ENCODE measurements at places on chromosomes 2 and 18. TPM values are rescaled to one million over a fixed set of nuclear protein-coding genes. Genes with fewer than 3 reads are reported as not detected.

DNA sequence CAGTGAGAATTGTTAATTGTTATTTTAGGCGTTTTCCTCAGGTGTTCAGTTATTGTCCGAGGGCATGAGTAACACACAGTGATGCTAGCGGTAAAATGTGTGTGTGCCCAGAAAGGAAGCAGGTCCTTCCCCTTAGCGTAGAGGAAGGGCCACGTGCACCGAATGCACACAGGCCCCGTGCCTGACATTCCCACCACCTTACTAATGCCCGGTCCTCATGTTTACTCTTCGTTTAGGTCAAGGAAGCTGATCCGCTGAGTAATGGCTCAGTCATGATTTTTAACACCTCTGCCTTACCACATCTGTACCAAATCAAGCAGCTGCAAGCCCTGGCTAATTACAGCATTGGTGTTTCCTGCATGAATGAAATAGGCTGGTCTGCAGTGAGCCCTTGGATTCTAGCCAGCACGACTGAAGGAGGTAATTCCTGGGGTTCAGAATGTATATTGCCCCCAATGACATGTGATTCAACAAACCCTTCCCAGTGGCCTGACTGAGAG lies 76.7 kb downstream of the MERTK start:
- DNase-seq: no peak

DNA sequence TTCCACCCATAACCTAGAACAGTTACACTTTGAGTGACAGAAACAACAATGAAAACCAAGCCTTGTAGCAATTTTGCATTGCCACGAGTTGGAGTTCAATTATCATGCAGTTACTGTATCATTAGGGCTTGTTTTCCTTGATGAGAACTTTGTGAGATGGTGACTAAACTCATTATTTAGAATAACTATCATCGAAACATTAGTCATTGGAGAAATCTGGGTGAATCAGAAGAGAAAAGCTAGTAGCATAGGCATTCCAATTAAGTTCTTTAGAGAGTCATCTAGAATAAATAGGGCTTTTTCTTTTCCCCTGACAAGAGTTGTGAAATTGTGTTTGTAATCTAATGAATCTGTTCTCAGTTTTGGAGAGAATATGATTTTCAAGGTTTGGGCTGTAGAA lies 122.8 kb upstream of the DOCK10 start:
- DNase-seq: no peak

FARP2 gene
- total RNA-seq: 25.0 TPM

GRCh38 chr2:146386096-146386495 lies 1458.7 kb upstream of the ACVR2A start:
- no peak for DNase-seq

- no peak for DNase-seq
Observed at GRCh38 chr2:161915121-161915520, 158.9 kb downstream of the DPP4 start.

ST6GAL2 gene
- 1.0 TPM for total RNA-seq

DNA sequence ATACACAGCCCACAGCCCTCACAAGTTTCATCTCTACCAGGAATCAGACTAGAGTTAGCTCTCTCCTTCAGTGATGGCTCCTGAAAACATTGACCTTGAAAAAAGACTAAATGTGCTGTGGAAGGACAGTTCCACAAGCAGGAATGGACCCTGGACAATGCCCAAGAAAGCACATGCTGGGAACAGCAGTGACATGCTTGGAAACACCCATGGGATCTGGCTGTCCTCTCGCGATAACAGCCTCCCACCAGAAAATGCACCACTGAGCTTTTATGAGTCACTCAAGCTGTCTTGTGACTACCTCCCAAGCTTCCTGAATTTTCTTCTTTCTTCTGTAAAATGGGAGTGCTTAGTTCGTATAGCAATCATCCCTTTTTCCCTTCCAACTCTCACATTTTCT lies 269.2 kb downstream of the LRATD1 start:
- DNase-seq: no peak

ABCG8 gene
- total RNA-seq: not detected

- no peak for DNase-seq
Observed at GRCh38 chr18:63980896-63981460, 11.1 kb downstream of the SERPINB8 start.

GRCh38 chr18:61471942-61472341 lies 138.7 kb downstream of the CDH20 start:
- DNase-seq: no peak

DNA sequence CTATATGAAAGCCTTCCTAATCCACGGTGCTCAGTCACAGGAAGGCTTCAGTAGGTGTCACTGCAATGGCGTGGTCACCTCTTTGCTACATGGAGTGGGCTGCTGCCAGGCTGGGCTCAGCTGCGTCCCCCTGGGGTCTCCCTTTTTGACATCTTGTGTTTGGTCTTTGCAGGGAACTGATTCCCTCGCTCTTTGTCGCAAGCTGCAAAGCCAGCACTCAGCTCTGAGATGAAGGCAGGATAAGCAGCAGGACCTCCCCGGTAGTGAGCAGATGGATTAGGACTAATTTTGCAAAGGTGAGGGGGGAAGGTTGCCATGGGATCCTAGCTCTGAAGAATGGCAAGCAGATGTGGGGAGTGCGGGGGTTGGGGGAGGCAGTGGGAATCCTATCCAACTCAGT lies 173.9 kb upstream of the ARL4C start:
- DNase-seq: no peak

DNA sequence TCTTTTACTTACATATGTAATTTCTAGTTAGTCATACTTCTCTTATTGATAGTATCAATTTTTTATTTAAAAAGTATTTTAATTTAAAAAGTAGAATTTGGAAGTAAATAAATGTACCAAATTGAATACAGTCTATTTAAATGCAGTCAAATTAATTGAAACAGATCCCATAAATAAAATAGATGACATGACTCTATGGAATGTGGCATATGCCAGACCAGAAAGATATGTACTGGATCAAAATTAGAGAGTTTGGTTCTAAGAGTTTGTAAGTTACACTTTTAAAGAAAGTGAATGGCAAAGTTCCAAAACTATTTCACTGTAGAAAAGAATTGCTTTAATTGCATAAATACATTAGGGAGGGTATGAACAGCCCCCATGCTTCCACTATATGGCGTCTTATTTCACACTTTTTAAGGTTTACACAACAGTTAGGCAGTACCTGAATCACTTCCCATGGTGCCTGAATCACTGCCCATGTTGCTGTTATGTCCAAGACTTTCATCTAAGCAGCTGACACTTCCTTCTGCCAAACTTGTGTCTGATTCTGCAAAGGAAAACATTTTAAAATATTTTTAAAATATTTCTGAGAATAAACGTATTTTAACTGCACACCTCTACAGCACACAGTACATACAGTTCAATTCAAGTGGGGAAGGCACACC lies 25.2 kb downstream of the IFIH1 start:
- DNase-seq: no peak

ANKRD36 gene
- total RNA-seq: 41.5 TPM

DNA sequence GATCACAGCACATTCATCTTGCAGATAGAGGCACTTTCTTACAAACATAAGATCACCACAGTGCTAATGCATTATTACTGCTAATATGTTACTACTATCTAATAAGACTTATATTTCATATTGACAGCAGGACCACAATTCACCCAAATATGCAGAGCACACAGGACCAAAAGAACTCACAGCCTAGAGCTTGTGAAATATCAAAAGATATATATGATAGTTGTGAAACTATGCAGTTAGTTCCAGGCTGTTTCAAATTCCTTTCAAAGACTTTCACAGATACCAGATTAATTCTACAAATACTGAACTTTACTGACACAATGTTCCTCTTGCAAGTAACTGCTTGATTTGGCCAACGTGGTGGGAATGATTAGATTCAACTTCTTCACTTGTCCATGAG lies 23.0 kb downstream of the FBXO15 start:
- DNase-seq: no peak

DNA sequence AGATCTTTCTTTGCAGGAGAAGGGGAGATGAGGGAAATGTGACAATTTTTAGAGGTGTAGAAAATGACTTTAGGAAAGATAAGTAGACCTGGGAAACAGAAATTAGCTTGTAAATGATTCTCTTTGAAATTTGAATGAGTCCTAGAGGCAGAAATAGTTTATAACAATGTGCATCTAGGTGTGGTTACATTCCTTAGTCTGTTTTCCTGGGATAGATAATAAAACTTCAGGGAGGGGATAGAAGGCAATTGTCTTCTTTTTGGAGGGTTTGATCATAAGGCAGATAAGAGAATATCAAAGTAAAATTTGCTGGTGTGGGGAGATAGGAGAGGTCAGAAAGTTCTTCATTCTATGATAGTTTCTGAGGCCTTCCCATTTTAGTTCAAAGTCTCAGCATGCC lies 1344.3 kb upstream of the LRRTM1 start:
- no peak for DNase-seq

DNA sequence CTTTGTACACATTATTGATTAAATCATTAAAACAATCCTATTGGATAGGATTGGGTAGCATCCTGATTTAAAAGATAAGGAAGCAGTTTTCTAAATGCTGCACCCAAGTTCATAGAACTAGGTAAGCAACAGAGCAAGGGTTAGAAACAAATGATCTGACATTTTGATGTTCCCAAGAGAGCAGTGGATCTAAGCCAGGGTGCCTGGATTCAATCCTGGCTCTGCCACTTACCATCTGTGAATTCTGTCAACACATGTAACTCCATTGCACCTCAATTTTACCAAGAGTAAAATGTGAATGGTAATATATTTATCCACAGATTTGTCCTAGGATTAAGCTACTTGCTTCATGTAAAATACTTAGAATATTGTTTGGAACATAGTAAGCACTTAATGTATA lies 982.6 kb upstream of the FANCL start:
- DNase-seq: no peak

CAPN14 gene
- 0.23 TPM for total RNA-seq

DNA sequence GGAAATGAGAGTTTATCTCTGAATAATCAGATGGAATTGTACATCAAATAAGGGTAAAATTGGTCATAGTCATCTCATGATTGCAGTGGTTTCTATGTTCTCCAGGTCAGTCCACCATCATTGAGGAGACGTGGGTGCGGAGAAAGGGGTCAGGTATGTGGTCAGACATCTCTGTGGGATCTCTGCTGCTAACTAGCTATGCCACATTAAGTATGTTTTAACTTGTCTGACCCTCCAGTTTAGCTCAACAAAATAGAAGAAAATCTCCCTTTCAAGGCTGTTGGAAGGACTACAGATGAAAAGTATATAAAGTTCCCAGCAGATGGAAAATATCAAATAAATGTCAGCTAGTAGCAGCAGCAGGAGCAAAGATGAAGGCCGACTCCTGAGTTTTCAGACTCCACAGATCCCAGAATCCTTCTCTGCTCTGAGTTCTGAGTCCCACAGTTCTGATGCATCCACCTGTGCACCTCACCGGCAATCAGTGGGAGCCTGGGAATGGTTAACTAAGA lies 106.6 kb upstream of the CYP1B1 start:
- DNase-seq: no peak

DNA sequence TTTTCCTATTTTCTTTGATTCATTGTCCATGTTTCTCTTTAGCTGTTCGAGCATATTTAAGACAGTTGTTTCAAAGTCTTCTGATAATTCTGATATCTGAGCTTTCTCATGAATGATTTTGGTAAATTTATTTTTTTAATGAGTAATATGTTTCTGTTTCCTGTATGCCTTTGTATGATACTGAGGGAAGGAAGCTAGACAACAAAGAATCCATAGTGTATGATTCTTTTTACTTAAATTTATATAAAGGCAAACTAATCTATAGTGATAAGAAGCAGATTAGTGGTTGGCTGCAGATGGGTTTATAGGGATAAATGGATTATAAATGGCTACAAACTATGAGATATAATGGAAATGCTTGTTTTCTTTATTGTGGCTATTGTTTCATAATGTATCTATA lies 352.7 kb upstream of the CDH2 start:
- DNase-seq: no peak

DNA sequence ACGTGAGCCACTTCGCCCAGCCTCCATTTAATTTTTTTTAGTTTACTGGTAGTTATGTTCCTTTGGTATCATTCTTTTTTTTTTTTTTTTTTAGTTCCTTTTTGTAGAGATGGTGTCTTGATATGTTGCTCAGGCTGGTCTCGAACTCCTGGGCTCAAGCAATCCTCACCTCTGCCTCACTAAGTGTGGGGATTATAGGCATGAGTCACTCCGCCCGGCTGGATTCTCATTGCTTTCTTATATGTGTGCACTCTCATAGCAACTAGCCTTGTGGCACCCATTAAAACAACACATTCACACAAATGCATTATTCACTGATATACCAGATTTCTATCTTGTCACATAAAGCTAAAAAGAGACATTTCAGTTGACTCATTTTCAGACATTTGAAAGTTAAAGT lies 4.2 kb downstream of the TTC27 start:
- no peak for DNase-seq

DNA sequence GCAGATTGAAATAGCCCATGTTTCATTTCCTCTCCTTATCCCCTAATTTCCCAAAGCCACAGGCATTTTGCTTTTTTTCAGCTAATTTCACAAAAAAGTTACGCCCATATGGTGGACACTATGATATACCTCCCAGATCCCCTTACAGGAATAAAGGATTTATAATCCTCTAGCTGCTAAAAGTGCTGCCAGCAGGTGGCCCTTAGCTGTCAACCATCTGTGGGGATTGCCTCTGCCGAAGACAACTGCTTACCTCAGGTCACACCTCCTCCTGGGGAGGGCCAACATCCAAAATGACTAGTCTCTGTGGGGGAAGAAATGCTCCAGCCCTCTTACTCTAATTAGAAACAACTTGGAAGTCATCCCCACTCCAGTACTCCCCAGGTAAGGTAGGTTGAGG lies 61.0 kb upstream of the EPB41L3 start:
- no peak for DNase-seq

NAT8 gene
- 0.82 TPM for total RNA-seq

GCG gene
- 0.23 TPM for total RNA-seq

GNAL gene
- 3.4 TPM for total RNA-seq

GRCh38 chr18:35470435-35470834 lies 27.3 kb downstream of the INO80C start:
- no peak for DNase-seq

- DNase-seq: peak; percentile 48
Observed at GRCh38 chr18:32469691-32470459, 807 bp downstream of the GAREM1 start.

DNA sequence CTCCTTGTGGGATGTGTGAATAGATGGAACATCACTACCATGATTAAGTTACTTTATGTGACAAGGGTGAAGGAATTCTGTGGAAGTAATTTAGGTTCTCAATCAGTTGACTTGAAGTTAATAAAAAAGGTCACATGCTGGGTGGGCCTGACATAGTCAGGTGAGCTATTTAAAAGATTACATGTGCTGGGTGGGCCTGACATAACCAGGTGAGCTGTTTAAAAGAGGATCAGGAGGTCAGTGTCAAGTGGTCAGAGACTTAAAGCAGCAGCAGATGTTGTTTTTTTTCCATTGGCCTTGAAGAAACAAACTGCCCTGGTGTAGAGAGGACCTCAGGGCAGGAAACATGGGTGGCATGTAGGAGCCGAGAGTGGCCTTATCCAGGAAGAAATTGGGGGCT lies 3.3 kb downstream of the IL1R2 start:
- no peak for DNase-seq

DNA sequence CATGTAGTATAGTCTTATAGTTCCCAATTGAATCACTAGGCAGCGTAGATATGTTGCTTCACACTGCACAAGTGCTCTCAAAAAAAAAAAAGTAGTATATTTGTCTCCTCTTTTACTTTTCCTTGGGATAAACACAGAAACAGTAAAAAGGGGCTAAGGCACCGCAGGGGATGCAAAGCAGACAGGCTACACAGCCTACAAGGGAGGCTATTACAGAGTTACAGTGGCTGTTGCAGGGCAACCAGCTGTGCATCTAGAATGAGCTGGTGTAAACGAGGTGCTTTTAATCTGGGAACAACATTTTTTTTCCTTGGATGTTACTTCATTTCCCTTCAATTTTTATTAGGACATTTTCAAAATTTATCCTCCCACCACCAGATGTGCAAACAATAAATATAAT lies 1934.7 kb upstream of the CELF4 start:
- DNase-seq: no peak

- DNase-seq: no peak
Observed at GRCh38 chr2:180905461-180905860, 74.9 kb upstream of the UBE2E3 start.
